Right renal cortex interstitium (tissue), 3 donors: ENCODE measurements at places on chromosomes 7 and 10. TPM values are rescaled to one million over a fixed set of nuclear protein-coding genes. Genes with fewer than 3 reads are reported as not detected.

DNA sequence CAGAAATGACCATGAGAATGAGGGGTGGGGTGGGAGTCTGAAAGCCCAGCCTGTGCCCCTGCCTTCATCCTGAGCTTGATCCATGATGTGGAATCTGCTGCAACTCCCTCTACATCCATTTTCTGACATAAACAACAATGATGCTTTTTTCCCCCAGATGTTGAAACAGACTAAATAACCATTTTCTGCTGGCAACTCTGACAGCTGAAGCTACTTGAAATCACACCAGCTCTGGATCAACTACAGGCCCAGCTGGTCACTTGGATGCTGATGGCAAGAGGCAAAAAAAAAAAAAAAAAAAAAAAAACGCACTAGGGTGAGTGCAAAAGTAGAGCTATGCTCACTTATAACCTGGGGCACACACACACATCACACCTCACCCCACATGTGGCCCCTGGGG is 74.2 kb downstream of the FAM107B start:
- no peak for DNase-seq

The PPP1R9A gene
- polyA plus RNA-seq: 32.3 TPM

DNA sequence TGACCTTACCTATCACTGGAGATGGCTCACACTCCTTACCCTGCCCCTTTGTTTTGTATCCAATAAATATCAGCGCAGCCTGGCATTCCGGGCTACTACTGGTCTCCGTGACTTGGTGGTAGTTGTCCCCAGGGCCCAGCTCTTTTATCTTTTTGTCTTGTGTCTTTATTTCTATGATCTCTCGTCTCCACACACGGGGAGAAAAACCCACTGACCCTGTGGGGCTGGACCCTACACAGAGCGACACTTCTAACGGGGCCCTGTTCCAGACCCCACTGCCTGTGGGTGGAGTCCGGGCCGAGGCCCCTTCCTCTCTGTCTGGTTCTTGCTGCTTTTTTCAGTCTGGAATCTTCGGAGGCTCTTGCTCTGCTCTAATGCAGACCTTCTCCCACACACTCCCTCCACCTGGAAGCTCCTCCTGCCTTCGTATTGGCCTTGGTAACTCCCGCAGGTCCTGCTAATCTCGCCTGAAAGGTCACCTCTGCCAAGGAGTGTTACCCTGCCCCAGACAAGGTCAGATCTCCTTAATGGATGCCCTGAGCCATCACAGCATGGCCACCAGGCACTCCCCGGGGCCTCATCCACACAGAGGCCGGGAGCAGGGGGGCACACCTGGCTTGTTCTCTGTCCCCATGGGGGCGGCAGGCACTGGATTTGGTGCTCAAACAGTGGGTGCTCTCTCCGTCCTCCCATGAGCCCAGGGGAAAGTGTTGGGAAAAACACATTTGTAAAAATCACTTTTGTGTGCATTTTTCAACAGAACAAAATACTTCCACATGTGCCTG is 531.7 kb downstream of the PTPRN2 start:
- DNase-seq: no peak

The INSYN2A gene
- polyA plus RNA-seq: 7.3 TPM

DNA sequence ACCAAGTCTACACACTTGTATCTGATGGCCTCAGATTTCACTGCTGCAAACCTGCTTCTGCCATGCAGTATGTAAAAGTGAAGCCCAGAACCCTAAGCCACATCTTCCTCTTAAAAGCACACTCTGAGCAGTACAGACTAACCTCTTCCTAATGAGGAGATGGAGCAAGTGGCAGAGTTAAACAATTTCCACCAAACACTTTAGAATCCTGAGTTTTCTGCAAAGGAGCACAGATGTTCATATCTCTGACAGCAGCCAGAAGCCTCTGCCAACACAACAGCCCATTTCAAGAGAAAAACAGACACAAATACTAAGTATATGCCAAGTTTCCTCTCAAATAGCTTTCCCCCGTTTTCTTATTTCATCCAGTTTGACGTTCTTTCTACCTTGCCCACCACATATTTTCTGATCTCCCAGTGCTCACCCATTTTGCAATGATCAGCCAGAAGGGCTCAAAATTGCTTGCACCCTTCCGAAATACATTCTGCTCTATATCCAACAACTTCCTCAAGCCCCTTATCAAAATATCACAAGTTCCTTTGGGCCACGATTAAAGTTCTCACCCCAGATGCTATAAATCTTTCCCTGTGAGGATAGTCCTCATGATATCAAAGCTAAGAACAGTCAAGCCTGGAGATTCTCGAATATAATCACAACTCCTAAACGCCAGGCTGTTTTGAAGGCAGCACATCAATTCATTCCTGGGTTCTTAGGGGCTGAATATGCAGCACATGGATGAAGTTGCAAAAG is 27.5 kb downstream of the ELMO1 start:
- DNase-seq: no peak

- no peak for DNase-seq
Measured at GRCh38 chr7:149282331-149282655, 20.3 kb downstream of the ZNF783 start.

The CLEC5A gene
- 0.26 TPM for polyA plus RNA-seq

- no peak for DNase-seq
Measured at GRCh38 chr10:70540089-70540788, 61.7 kb downstream of the PALD1 start.

The RBM20 gene
- 2.6 TPM for polyA plus RNA-seq

DNA sequence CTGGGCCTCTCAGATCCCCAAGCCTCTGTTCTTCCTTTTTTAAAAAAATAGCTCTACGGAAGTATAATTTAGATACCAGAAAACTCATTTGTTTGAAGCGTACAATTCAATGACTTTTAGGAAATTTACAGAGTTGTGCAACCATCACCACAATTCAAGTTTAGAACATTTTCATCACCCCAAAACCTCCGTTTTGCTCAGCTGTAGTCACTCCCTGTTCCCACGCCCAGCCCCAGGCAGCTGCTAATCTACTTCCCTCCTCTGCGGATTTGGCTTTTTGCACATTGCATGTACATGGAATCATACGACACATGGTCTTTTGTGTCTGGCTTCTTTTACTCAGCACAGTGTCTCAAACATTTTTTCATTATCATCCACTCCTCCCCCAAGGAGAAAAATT is 229.2 kb downstream of the TCF7L2 start:
- no peak for DNase-seq

The MCU gene
- 48.4 TPM for polyA plus RNA-seq

DNA sequence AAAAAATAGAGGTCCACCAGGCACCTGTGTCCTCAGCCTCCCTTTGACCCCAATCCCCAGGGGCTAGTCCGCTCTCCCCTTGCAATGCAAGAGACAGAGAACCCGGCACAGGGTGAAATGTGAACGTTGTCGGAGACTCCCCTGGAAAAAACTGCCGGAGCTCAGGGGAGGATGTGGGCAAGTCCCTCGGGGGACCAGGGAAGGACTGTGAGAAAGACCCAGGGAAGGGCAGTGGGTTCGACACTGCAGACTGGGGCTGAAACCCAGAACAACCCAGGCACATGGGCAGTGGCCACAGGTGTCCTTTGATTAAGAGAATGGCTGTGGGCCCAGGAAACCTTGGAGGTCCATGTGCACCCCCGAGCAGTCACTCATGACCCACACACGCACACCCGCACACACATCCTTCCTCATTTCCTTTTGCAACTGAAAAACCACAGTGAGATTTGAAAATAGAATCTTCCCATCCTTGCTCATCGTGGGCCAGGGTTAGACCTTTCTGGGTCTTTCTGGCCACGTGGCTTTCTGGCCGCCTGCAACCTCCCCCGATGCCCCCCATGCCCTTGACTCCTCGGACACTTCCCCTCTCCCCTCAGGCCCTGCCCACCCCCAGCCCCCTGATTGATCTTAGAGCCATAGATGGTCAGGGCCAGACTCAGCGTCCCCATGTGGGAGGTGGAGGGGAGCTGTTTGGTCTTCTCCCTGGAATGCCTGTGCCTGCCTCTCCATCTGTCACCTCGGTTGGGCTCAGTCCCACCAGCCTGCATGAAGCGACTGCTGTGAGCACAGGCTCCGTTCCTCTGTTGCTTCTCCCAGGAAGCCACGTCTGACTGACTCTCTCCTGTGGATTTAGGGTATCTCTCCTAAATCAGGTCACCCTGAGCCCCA is 7.9 kb downstream of the LAT2 start:
- DNase-seq: no peak

The PDE6C gene
- 0.40 TPM for polyA plus RNA-seq

DNA sequence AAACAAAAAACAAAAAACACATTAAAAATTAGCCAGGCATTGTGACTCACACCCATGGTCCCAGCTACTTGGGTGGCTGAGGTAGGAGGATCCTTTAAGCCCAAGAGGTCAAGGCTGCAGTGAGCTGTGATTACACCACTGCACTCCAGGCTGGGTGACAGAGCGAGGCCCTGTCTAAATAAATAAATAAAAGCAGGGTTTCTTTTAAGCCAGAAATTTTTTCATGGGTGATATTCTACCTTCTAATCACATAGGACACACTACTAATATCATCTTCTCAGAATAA is 14.2 kb upstream of the SVIL start:
- DNase-seq: no peak
